Central memory CD8-positive, alpha-beta T cell (primary cell): ENCODE measurements at places on chromosomes 12 and 14.

DNA sequence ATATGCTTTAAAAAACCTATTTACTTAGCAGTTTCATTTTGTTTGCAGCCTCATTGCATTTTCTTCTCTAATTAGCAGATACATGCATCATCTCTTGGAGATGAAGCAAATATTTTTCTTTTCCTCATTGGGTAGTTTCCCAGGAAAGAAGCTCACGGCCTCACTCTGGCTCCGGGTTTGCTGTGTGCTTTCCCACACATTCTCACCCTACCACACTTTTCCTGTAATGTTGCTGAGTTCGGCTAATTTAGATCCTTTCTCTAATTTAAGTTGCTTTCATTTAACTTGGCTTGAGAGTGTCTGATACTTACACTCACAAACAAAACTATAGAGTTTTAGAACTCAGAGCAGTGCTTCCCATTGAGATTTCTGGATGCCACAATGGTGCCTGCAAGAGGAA lies 928.2 kb downstream of the NRXN3 start:
- no peak overlapping the region for H3K27ac ChIP-seq
- no peak overlapping the region for H3K4me3 ChIP-seq
- no peaks in the 10 kb centered on the region for H3K4me1 ChIP-seq
- DNase-seq, result no peak
- H3K36me3 ChIP-seq, result peaks cover 3% of the 10 kb centered on the region

DNA sequence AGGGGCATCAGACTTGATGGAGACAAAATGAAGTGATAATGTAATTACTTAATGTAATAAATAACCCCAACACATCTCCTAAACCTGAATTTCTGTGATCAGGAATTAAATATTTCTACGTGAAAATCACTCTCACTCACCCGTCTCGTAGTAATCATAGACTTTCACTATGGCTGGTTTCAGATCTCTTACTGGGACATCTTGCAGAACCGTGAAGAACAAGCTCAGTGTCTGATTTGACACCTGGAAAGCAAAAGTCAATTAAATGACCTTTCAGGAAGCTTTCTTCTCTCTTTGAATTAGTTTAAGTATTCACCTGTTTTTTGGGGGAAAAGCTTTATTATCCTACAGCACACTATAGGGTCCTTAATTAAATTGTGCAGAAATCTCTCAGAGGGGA lies 47.1 kb downstream of the A2M start:
- no peaks in the 10 kb centered on the region for H3K27me3 ChIP-seq
- H3K4me3 ChIP-seq, result no peak overlapping the region
- no peak for DNase-seq
- H3K36me3 ChIP-seq, result peaks cover 20% of the 10 kb centered on the region
- peak overlapping the region; percentile 38 for H3K27ac ChIP-seq

DNA sequence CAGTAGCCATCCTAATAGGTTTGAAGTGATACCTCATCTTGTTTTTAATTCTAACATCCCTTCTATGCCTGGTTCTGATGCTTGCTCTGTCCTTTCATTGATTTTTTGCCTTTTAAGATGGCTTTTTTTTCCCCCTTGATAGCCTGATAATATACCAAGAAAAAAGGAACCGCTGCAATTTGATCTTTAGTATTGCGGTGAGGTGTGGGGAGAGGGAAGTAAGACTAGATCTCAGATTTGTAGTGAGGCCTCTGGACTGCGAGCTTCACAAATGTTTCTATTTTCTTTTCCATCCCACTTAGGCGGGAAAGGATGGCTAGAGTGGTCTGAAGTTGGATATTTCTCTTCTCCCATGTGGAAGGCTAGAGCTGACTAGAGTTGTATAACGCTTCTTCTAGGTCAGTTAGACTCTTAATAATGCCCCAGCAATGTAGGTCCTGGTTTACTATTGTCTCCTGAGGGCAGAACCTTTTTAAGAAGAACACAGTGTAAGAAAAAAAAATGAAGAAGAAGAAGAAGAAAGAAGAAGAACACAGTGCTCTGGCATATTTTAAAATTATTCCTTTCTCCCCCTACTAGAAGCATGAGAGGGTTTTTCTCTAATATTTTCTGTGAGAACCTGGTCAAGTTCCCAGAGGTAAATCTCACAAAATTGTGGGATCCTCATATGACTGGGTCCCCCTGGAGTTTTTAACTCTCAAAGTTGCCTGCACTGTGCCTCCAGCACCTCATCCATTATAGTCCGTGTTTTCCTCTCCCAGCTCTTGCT lies 11.9 kb upstream of the KLRB1 start:
- H3K27me3 ChIP-seq, result no peaks in the 10 kb centered on the region
- H3K4me1 ChIP-seq, result peaks cover 49% of the 10 kb centered on the region
- no peak for DNase-seq

DNA sequence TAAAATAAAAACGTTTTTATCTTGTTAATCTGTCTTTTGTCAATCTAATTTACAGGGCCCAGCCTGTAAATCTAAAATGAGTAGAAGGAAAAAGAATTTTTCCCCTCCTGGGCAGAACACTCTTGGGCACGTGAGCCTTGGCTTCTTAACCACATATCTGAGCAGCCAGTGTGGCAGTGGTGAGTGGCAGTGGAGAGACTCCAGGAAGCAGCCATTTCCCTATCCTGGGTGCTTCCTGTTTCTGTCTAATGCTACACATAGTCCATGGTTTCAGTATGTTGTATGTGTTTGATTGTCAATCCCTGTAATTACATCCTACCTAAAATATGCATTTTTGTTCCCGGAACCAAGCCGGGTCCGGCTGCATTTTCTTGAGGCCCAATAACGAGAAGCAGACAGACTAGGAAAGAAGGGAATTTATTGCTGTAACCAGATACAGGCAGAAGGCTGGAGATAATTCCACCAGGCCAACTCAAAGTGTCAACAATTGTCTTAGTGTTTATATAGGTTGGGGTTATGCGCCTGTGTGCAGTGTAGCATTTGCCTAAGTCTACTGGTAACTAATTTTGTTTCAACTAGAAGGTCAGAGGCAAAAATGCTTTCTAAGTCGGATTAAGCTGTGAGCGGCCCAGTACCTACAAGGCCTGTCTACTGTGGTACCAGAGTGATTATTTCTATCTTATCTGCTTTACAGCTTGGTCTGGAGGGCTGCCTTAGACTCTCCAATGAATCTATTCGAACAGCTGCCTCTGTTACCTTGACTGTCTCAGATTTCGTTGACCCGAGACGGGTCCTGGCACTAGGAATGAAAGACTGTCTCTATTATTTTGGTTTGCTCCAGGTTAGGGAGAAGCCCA lies 82.4 kb upstream of the RESF1 start:
- H3K27me3 ChIP-seq, result no peaks in the 10 kb centered on the region
- DNase-seq, result no peak
- peaks cover 20% of the 10 kb centered on the region for H3K4me1 ChIP-seq
- H3K36me3 ChIP-seq, result peaks cover 5% of the 10 kb centered on the region

DNA sequence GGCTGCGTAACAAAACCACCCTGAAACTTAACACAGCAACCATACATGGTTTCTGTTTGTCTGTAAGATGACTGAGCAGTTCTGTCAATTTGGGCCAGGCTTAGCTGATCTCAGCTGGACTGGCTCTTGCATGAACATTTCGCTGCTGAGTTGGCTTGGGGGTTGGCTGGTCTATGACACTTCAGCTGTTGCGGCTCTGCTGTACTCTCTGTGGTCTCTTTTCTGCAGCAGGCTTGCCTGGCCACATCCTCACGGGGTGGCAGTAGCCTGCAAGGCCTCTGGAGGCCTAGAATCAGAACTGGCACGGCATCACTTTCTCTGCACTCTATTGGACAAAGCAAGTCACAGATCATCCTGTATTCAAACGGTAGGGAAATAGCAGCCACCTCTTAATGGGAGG lies 216.2 kb downstream of the BCL11B start:
- H3K27me3 ChIP-seq, result no peaks in the 10 kb centered on the region
- DNase-seq, result peak; percentile 74
- peaks cover 25% of the 10 kb centered on the region for H3K4me1 ChIP-seq
- H3K27ac ChIP-seq, result peak overlapping the region; percentile 79
- H3K36me3 ChIP-seq, result no peaks in the 10 kb centered on the region

DNA sequence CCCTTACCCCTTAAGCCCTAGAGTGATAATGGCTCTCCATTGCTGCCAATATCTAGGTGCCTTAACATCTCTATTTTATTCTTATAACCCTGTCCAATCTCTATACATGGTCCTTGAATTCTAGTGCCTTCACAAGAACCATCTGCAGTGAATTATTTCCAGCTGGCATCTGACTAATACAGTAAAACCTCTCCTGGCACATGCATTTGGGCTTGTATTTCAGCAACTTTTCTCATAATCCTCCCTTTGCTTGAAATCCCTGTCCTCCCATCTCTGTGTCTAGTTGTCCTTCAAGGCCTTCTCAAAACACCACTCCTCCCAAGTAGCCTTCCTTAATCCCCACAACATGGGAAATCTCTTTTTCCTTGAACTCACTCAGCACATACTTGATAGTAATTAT lies 14.2 kb upstream of the HMGA2 start:
- H3K4me1 ChIP-seq, result no peaks in the 10 kb centered on the region
- no peaks in the 10 kb centered on the region for H3K36me3 ChIP-seq
- no peak for DNase-seq
- no peak overlapping the region for H3K4me3 ChIP-seq
- H3K27me3 ChIP-seq, result peaks cover 58% of the 10 kb centered on the region
